Fibroblast of villous mesenchyme (primary cell): ENCODE measurements at places on chromosomes 3 and 15. TPM values are rescaled to one million over a fixed set of nuclear protein-coding genes. Genes with fewer than 3 reads are reported as not detected.
A peak's percentile ranks its signal among the peaks of the same experiment; 100 is the strongest.

CHP1 gene
- 87.9 and 111 TPM in 2 replicates for total RNA-seq

CHRM5 gene
- total RNA-seq, result under 0.01 TPM in 2 replicates

GPR149 gene
- total RNA-seq, result not detected in 2 replicates

FAM81A gene
- under 0.01 TPM in 2 replicates for total RNA-seq

BSN gene
- total RNA-seq, result under 0.01 TPM in 2 replicates

B3GALNT1 gene
- 15.1 and 17.7 TPM in 2 replicates for total RNA-seq

ERC2 gene
- under 0.01 and 0.43 TPM in 2 replicates for total RNA-seq

CCR3 gene
- not detected in 2 replicates for total RNA-seq

SAMMSON gene
- not detected in 2 replicates for total RNA-seq

PRTG gene
- total RNA-seq, result 6.4 and 6.9 TPM in 2 replicates

TIPARP gene
- total RNA-seq, result 58.9 and 91.1 TPM in 2 replicates

LRRIQ4 gene
- 0.32 TPM in 1 of 2 replicates, not detected in the other for total RNA-seq

POC1A gene
- total RNA-seq, result 5.6 and 6.1 TPM in 2 replicates

CCR8 gene
- not detected in 2 replicates for total RNA-seq

TRIM42 gene
- not detected in 2 replicates for total RNA-seq

DNA sequence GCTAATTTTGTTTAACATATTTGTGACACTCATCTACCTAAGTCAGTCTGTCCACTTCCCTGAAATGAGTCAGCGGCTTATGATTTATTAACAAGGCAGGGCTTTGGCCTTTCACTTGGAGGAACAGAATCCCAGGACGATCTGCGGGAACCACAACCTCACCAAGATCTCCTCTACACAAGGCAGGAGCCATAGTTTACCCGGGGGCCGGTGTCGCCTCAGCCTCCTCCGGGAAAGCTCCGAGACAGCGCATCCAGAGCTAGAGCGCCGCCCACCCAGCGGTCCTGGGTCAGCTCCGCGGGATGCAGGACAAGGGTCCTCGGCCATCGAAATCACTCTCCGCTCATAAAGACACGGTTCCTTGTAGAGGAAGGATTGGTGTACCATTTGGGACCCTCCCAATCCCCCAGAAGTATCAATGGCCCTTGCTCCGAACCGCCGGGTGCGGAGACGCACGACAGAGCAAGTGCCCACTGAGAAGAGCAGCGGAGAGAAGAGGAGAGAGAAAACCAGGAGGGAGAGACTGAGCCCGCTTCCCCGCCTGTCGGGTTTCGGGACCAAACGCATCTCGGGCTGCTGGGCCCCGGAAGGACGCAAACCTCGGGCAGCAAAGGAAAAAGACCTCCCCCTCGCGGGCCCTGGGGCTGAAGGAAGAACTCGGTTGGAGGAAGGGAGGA, 13.1 kb upstream of the ALCAM start:
- DNase-seq, result peak; percentile 63

- DNase-seq, result no peak
Observed at GRCh38 chr3:108328821-108329486, 32.6 kb downstream of the HHLA2 start.

GRCh38 chr15:66496951-66497501, 536 bp downstream of the SNAPC5 start:
- DNase-seq, result no peak

GRCh38 chr3:113218011-113218680, 6.8 kb downstream of the BOC start:
- no peak for DNase-seq

DNA sequence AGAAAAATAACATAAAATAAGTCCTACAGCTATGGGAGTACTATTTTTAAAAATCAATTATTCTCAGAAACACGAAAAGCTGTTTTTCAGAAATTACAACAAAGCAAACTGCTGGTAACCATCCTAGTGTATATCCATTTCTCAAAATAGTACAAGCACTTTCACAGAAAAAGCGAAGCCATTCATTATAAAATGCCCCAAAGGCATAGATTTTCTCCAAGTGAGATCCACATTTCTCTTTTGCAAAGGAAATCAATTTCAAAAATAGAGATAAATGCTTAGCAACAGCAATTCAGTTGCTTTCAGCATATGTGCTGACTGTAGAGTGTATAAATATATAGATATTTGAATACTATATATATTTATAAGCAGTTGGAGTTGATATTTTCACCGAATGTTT, 1266.3 kb downstream of the SI start:
- DNase-seq, result no peak

DNA sequence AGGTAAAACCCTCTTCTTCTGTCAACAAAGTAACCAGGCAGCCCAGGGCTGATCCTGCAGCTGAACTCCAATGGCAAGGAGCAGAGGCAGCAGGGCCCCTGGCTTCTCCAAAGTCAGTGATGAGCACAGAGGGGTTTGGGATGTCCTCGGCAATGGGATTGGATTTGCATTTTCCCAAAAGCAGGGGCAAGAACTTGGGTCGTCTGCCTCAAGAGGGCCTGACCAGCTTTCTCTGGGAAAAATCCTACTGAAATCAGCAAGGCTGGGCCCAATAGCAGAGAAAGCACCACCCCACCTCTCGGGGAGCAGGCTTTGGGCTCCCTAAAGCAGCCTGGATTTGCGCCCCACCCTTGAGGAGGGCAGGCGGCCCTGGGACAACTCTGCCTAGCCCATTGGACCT, 210.0 kb upstream of the IGF1R start:
- no peak for DNase-seq

DNA sequence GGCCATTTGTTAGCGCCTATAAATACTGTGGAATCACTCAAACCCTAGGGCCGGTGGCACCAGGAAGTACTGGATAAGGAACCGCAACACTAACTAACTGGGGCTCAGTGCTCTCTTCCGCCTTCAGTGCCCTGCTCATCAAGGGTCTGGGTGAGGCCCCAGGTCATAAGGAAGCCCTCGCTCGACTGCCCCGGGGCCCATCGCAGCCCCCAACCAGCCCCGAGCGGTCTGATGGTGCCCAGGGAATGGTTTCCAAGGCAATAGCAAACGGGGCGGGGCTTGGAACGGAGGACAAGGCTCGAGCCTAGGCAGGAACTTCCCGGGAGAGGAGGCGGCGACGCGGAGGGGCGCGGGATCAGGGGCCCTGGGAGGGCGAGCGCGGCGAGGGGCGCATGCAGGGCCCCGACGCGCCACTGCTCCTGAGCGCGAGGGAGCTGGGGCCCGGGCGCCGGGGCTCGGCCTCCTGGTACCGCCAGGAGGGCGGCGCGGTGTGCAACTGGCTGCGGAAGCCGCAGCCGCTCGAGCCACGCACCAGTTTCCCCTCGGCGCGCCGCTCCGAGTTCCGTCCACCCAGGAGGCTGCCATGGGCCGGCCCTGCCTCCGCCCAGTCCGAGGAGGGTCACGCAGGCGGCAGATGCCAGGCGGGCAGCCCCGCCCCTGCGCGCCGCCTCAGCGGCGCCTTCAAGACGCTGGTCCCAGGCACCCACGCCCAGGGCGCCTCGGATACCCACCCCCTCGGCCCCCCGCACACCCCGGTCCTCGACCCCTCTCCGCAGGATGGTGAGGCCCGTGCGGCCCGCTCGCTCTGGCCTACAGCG, at the start of gene TTLL3:
TSS of gene TTLL3 (plus strand) at position 648 of the 818 bp plus-strand sequence. CDS start 400 bp downstream, outside the sequence.
- DNase-seq, result peak; percentile 55

DNA sequence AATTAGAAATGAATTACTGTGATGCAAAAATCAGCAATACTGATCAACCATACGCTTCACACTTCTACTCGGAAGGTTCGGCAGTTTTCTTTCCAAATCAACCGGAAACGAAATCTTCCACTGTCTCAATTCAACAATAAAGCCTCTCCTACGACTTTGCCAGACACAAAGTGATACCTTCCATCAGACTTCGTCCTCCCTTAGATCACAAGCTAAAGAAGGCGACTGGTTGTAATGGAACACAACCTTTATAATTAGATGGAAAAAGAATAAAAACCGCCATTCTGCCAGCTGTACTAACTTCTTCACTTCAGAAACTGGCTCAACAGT, 618 bp downstream of the PARL start:
- peak; percentile 38 for DNase-seq

GRCh38 chr15:96702589-96702988, 372.1 kb downstream of the NR2F2 start:
- no peak for DNase-seq

DNA sequence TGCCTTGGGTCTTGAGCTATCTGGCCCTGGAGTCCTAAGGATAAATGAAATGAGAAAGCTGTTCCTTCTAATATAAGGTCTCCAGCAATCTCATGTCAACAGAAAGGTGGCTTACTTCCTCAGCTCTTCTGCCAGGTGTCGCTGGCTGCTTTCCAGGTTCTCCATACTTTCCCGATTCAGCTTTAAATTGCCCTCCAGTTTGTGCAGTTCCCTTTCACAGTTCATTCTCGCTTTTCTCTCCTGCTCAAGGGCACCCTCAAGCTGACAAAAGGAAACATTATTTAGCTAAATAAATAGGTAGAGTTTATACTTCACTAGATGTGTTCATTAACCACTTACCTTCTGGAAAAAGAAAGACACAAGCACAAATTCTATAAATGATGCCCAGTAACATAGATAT, 73.0 kb downstream of the MYH15 start:
- DNase-seq, result no peak

GRCh38 chr15:71495398-71495780, 315.0 kb upstream of the NR2E3 start:
- DNase-seq, result no peak

GRCh38 chr3:108966773-108967172, 13.1 kb upstream of the GUCA1C start:
- no peak for DNase-seq

DNA sequence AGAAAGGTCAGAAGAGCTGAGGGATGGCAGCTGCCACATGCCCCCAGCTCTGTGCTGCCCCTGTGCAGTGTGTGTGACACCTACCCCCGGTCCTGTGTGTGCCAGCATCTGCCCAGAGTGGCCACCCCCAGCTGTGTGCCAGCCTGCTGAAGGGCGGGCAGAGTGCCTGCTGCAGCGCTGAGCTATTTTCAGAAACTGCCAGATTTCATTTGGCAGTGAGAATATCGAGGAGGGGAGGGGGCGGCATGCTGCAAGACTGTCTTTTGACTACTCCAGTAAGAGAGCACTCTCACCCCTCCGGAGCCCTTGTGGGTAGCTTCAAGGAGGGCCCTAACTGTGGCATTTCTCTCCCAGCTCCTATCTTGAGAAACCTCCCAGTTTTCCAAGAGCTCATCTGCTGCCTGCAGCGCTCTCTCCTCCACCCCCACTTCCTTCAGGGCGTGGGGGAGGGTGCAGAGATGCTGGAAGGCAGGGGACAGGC, 25.2 kb upstream of the DOCK3 start:
- no peak for DNase-seq

GRCh38 chr3:1082108-1082507, 10.7 kb upstream of the CNTN6 start:
- peak; percentile 53 for DNase-seq

DNA sequence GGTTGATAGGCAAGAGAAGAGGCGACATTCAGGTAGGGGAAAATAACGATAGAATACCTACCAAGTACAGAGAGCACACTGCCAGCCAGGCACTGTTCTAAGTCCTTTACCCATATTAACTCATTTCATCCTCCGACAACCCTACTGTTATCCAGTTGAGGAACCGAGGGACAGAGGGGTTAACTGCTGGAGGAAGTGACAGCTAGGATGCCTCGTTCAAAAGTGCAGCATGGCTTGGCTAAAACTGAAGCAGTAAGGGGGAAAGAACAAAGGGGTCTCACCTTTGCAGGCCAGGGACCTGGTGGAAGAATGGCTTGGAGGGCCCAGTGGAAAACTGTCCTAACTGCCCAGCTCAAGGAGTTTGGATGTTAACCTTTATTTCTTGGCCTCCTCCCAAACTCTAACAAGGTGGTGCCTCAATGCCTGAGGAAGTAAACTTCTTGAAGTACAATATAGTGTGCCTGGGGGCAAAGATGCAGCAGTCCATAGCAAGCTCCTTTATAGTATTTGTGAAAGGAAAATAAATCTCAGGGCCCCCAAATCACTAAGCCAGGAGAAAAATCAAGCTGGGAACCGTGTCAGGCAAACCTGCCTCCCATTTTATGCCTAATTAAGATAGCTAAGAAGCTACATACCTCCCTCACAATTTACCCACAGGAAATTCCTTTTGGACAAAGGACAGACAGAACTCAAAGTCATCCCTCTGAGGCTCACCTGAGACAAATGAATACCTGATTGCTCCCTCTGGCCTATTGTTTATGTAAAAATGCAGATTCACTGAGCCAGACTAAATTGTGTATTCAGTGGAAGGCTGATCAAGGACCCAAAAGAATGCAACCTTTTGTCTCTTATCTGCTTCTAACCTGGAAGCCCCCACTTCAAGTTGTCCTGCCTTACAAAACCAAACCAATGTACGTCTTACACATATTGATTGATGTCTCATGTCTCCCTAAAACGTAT, 1.6 kb upstream of the ITGB5 start:
- no peak for DNase-seq

DNA sequence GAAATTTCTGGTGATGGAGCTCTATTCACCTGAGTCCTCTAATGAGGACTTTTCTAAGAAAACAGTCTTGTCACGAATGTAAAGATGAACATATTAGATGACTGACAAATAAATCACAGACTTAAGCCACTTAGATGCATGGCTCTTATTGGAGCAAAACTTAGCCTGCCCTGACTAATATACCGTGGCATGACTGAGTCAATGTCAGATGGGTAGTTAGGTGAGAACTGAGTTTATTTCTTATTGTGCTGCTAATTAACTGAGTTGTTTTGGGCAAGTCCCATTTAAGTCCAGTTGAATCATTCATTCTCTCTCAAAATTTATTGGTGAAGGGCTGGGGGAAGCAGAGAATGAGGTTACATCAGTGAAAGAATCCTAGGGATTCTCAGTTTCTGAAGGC, 459.8 kb downstream of the MCTP2 start:
- DNase-seq, result no peak

DNA sequence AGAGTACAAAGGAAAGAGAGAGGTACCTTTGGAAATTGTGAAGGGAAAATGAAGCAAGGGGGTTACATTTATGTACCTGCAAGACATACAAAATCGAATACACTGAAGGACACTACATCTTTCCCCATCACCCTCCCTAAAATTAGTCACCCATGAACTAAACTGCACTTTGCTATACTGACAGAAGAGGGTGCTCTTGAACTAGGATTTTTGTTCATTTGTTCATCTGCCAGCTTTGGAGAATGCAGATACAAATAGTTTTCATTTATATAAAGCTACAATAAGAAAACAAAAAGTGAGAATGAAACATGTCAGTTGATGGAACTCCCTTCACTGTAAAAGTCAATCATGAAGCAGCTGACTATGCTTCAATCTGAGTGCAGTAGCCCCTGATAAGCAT, 55.7 kb downstream of the PCCB start:
- DNase-seq, result peak; percentile 55
